ENCODE measurements at places on chromosomes 1 and 21. TPM values are rescaled to one million over a fixed set of nuclear protein-coding genes. Genes with fewer than 3 reads are reported as not detected.

BCL2L15 gene
- total RNA-seq, result not detected

CHI3L1 gene
- 238 TPM for total RNA-seq

TMEM54 gene
- 42.6 TPM for total RNA-seq

TEDDM1 gene
- total RNA-seq, result not detected

AMY1A gene
- total RNA-seq, result not detected

LRRC3 gene
- 3.5 TPM for total RNA-seq

LENEP gene
- not detected for total RNA-seq

HUNK gene
- 0.47 TPM for total RNA-seq

LCE1E gene
- not detected for total RNA-seq

FAM89A gene
- total RNA-seq, result 38.3 TPM

RAP1GAP gene
- 0.82 TPM for total RNA-seq

ITLN1 gene
- 3.5 TPM for total RNA-seq

VANGL1 gene
- total RNA-seq, result 8.7 TPM

PPIH gene
- 18.7 TPM for total RNA-seq

SLC45A3 gene
- total RNA-seq, result 3.4 TPM

OXCT2 gene
- total RNA-seq, result 0.09 TPM

OR2T2 gene
- total RNA-seq, result not detected

COL6A2 gene
- 3,212 TPM for total RNA-seq

EPHA8 gene
- total RNA-seq, result not detected

B3GALT5 gene
- total RNA-seq, result not detected

CXADR gene
- total RNA-seq, result 0.60 TPM

SEMA6C gene
- total RNA-seq, result 3.7 TPM

OR2T29 gene
- total RNA-seq, result not detected

WNT3A gene
- not detected for total RNA-seq

TPM3 gene
- total RNA-seq, result 221 TPM

ANXA9 gene
- total RNA-seq, result 0.26 TPM

MROH9 gene
- total RNA-seq, result not detected

WLS gene
- 78.9 TPM for total RNA-seq

OPRD1 gene
- not detected for total RNA-seq

CELA3B gene
- not detected for total RNA-seq

WNT2B gene
- total RNA-seq, result 1.6 TPM

CD46 gene
- 59.2 TPM for total RNA-seq

CFAP57 gene
- total RNA-seq, result 0.26 TPM

CA14 gene
- not detected for total RNA-seq

CELA2B gene
- total RNA-seq, result not detected

GJB3 gene
- not detected for total RNA-seq

USP48 gene
- 24.6 TPM for total RNA-seq

TM2D1 gene
- total RNA-seq, result 55.8 TPM

SMCP gene
- not detected for total RNA-seq

NHLH1 gene
- not detected for total RNA-seq

KCNJ6 gene
- 0.09 TPM for total RNA-seq

ANGPTL1 gene
- total RNA-seq, result 43.1 TPM

MAP10 gene
- 0.68 TPM for total RNA-seq

LSM10 gene
- total RNA-seq, result 33.2 TPM

CCDC27 gene
- total RNA-seq, result not detected

C1orf185 gene
- total RNA-seq, result not detected

APOBEC4 gene
- total RNA-seq, result not detected

MYOG gene
- total RNA-seq, result 8.9 TPM

ROR1 gene
- 93.1 TPM for total RNA-seq

LAMB3 gene
- 0.51 TPM for total RNA-seq

CD5L gene
- not detected for total RNA-seq

OR2T11 gene
- not detected for total RNA-seq

CD34 gene
- total RNA-seq, result 6.6 TPM

SHE gene
- 0.12 TPM for total RNA-seq

BRINP3 gene
- total RNA-seq, result not detected

COL6A1 gene
- 5,608 TPM for total RNA-seq

Measured in pericardium fibroblast (primary cell).